ENCODE measurements at places on chromosomes 12 and 14. TPM values are rescaled to one million over a fixed set of nuclear protein-coding genes. Genes with fewer than 3 reads are reported as not detected.

GRCh38 chr14:56145965-56146364 is 27.8 kb downstream of the PELI2 start:
- no peak for DNase-seq
- H3K4me3 ChIP-seq, result no peak overlapping the region
- 0 out of 3 replicates have a peak, but pooled peaks cover 2% of the 10 kb centered on the region for H3K27me3 ChIP-seq
- H3K27ac ChIP-seq, result no peak overlapping the region

The CNTN1 gene
- not detected for total RNA-seq

- peaks cover 11% of the 10 kb centered on the region for H3K27me3 ChIP-seq
- no peak for DNase-seq
- H3K4me3 ChIP-seq, result no peak overlapping the region
- H3K36me3 ChIP-seq, result no peaks in the 10 kb centered on the region
Observed at GRCh38 chr14:53963320-53964227, 6.9 kb upstream of the BMP4 start.

The CCDC198 gene
- not detected for total RNA-seq

The CLEC6A gene
- total RNA-seq, result not detected

The PLEKHD1 gene
- total RNA-seq, result not detected

DNA sequence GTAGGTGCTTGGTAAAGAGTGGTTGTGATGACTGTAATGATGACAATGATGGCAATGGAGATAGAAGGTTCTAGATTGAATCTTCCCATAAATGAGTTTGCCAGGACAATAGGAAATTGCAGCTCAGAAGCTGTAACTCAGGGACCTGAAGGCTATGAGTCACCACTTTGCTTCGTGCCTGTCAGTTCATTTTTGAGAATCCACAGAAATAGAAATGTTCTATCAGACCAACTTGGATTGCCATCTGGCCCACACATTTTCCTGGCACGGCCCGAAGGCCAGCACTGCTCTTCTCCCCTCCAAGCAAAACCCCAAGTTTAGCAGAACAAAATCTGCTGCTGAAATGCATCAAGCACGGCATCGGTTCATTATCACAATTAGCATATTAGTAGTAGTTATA is 1127.0 kb downstream of the BCL11B start:
- no peak for DNase-seq
- no peaks in the 10 kb centered on the region for H3K4me1 ChIP-seq
- no peak overlapping the region for H3K4me3 ChIP-seq
- H3K27ac ChIP-seq, result no peak overlapping the region
- H3K27me3 ChIP-seq, result no peaks in the 10 kb centered on the region

DNA sequence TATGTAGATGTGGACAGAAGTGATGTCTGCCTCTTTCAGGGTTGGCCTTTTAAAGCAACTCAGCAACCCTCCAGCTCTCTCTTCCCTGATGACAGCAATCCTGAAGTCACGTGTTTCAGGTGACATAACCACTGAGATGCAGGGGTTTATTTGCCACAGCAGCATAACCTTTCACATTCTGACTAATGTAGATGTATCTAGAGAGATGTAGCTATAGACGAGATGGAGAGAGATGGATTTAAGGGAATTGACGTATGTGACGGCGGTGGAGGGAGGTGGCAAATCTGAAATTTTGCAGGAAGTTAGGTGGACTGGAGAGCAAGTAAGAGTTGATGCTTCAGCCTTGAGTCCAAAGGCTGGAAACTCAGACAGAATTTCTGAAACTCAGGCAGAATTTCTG is 126.0 kb downstream of the ZFP36L1 start:
- no peaks in the 10 kb centered on the region for H3K4me1 ChIP-seq
- no peak for DNase-seq
- H3K4me3 ChIP-seq, result no peak overlapping the region
- no peaks in the 10 kb centered on the region for H3K27me3 ChIP-seq
- no peaks in the 10 kb centered on the region for H3K36me3 ChIP-seq

DNA sequence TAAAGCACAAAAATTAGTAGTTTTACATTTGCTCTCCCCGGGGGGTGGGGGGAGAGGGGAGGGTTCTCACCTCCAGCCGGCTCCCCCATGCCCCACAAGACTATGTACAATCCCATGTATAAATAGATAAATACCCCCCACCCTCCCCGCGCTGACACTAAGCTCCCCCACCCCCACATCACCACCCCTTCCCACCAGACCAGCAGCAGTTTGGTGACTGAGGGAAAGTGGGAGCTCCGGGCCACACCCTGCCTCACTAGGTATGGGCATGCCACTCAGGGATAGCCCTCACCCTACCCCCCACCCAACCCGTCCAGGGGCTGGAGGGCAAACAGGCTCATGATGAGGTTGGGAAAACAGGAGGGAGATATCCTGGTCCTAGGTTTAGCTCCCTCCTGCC is 1.9 kb upstream of the PRKAG1 start:
- peaks cover 36% of the 10 kb centered on the region for H3K4me1 ChIP-seq
- no peak overlapping the region for H3K27ac ChIP-seq
- H3K27me3 ChIP-seq, result no peaks in the 10 kb centered on the region
- H3K36me3 ChIP-seq, result peaks cover 60% of the 10 kb centered on the region
- no peak for DNase-seq
- no peak overlapping the region for H3K4me3 ChIP-seq

The ZFHX2 gene
- total RNA-seq, result 0.22 TPM

The KRT7 gene
- total RNA-seq, result 1.4 TPM

DNA sequence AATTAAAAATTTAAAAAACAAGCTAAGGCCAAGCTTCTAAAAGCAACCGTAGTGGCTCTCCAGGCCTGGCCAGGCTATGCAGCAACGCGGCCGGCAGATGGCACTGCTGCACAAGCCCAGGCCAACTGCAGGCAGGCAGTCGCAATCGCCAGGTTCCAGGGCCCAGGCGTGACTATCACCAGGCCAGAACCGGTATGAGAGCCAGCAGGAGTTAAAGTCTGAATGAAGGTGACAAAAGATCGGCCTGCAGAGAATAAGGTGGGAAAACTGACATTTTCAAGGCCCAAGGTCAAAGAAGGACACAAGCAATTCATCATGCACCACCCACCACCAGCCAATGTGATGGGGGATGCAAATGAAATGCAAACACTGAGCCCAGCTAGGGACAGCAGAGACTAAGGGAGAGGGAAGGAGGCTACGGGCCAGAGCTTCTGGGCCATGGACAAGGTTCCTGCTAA is 43.6 kb upstream of the ANO2 start:
- H3K27ac ChIP-seq, result no peak overlapping the region
- H3K4me1 ChIP-seq, result no peaks in the 10 kb centered on the region
- no peaks in the 10 kb centered on the region for H3K27me3 ChIP-seq
- no peak overlapping the region for H3K4me3 ChIP-seq

The TAMALIN gene
- total RNA-seq, result 1.3 TPM

GRCh38 chr12:109714141-109714912 is 702 bp downstream of the FAM222A start:
- DNase-seq, result peak; percentile 69
- no peak overlapping the region for H3K27ac ChIP-seq
- H3K4me3 ChIP-seq, result peak overlapping the region; percentile 51
- peaks cover 15% of the 10 kb centered on the region for H3K27me3 ChIP-seq
- H3K36me3 ChIP-seq, result no peaks in the 10 kb centered on the region
- peaks cover 9% of the 10 kb centered on the region for H3K4me1 ChIP-seq

DNA sequence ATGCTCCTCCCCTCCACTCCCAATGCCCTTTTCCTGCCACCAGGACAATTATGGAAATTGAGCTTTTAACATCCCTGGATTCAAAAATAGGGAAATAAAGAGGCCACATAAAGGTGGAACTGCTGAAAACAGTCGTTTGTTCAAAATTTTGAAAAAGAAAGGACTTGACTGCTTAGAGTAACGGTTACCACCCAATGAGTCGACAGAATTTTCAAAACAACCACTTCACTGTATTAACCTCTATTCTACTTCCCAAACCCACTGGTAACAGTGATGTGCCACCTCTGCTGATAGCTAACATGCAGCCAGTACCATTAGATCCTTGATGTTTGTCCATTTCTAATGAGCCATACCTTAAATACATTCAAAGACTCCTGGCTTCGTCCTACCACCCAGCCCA is 4.9 kb downstream of the ST8SIA1 start:
- no peaks in the 10 kb centered on the region for H3K36me3 ChIP-seq
- H3K4me3 ChIP-seq, result no peak overlapping the region
- DNase-seq, result no peak
- H3K27me3 ChIP-seq, result peaks cover 10% of the 10 kb centered on the region
- H3K4me1 ChIP-seq, result no peaks in the 10 kb centered on the region
- no peak overlapping the region for H3K27ac ChIP-seq

- DNase-seq, result peak; percentile 36
- no peak overlapping the region for H3K4me3 ChIP-seq
- peak overlapping the region; percentile 18 for H3K27ac ChIP-seq
- no peaks in the 10 kb centered on the region for H3K36me3 ChIP-seq
- H3K27me3 ChIP-seq, result no peaks in the 10 kb centered on the region
- peaks cover 37% of the 10 kb centered on the region for H3K4me1 ChIP-seq
Observed at GRCh38 chr14:21101802-21102413, 1.0 kb downstream of the TMEM253 start.

Data from K562 (cell line).